ENCODE measurements at places on chromosomes 11 and 22. TPM values are rescaled to one million over a fixed set of nuclear protein-coding genes. Genes with fewer than 3 reads are reported as not detected.

ZNF280B gene
- total RNA-seq: 0.86 TPM

ARFGAP3 gene
- 39.9 TPM for total RNA-seq

MRGPRX3 gene
- total RNA-seq: not detected

MTCH2 gene
- 53.1 TPM for total RNA-seq

DGAT2 gene
- total RNA-seq: 7.4 TPM

OR10S1 gene
- total RNA-seq: not detected

RBMXL2 gene
- not detected for total RNA-seq

DEPDC7 gene
- 0.71 TPM for total RNA-seq

GRCh38 chr11:44010789-44011251 lies 37.0 kb upstream of the ACCSL start:
- no peak overlapping the region for H3K4me3 ChIP-seq
- no peak for DNase-seq
- no peaks in the 10 kb centered on the region for H3K4me1 ChIP-seq
- H3K36me3 ChIP-seq: no peaks in the 10 kb centered on the region
- no peaks in the 10 kb centered on the region for H3K27me3 ChIP-seq
- no peak overlapping the region for H3K27ac ChIP-seq

GRCh38 chr11:1668911-1669473 lies 28.0 kb upstream of the KRTAP5-6 start:
- no peaks in the 10 kb centered on the region for H3K4me1 ChIP-seq
- no peak overlapping the region for H3K4me3 ChIP-seq
- no peak overlapping the region for H3K27ac ChIP-seq
- peak; percentile 35 for DNase-seq

DNA sequence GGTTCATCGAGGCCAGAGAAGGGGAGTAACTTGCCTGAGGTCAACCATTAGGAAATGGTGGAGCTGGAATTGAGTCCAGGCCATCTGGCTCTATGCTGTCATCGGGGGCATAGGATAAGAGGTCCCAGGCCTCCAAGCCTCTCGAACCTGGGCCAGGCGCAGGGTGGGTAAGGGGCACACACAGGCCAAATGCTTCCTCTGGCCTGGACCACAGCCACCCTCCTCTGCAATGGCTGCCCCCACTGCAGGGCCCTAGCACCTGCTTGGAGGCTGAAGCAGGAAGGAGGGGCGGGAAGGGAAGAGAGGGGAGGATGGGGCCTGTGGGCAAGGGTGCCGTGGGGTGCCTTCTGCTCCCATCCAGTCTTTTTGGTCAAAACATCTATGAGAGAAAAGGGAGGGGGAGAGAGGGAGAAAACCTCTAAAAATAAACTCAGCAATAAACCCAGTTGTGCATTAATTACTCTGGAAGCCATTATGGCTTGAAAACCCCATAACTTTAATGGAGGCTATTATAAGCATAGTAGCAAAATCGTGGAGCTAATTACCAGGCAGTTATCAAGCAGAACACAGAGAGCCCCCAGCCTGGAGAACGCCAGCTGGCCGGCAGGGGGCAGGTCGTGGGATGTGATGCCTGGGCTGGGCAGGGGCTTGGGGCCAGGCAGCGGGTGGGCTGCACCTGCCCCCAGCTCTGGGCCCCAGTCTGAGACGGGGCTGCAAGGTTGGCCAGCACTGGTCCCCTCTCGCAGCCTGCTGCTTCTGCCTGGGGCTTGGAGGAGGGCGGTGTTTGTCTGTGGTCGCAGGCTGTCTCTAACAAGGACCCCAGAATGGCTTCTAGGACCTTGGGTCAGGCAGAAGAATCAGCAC lies 21.1 kb downstream of the B3GAT1 start:
- no peak for DNase-seq
- no peak overlapping the region for H3K4me3 ChIP-seq
- no peaks in the 10 kb centered on the region for H3K4me1 ChIP-seq
- H3K27me3 ChIP-seq: peaks cover 4% of the 10 kb centered on the region
- H3K36me3 ChIP-seq: no peaks in the 10 kb centered on the region

- H3K4me1 ChIP-seq: peaks cover 21% of the 10 kb centered on the region
- no peaks in the 10 kb centered on the region for H3K27me3 ChIP-seq
- no peak for DNase-seq
- H3K27ac ChIP-seq: peak overlapping the region; percentile 60
Measured at GRCh38 chr11:117979481-117980211, 6.5 kb upstream of the IL10RA start.

- DNase-seq: no peak
- H3K27ac ChIP-seq: peak overlapping the region; percentile 53
- peaks cover 25% of the 10 kb centered on the region for H3K4me1 ChIP-seq
- H3K36me3 ChIP-seq: peaks cover 77% of the 10 kb centered on the region
- H3K4me3 ChIP-seq: no peak overlapping the region
Measured at GRCh38 chr22:50443197-50443596, 31.6 kb downstream of the SBF1 start.

- no peaks in the 10 kb centered on the region for H3K4me1 ChIP-seq
- DNase-seq: no peak
- no peak overlapping the region for H3K27ac ChIP-seq
- no peak overlapping the region for H3K4me3 ChIP-seq
- no peaks in the 10 kb centered on the region for H3K36me3 ChIP-seq
Measured at GRCh38 chr11:125923633-125924032, 19.3 kb downstream of the DDX25 start.

- H3K27ac ChIP-seq: no peak overlapping the region
- H3K4me1 ChIP-seq: peaks cover 15% of the 10 kb centered on the region
- H3K36me3 ChIP-seq: no peaks in the 10 kb centered on the region
- no peak for DNase-seq
- H3K27me3 ChIP-seq: peaks cover 32% of the 10 kb centered on the region
Measured at GRCh38 chr11:119417726-119418540, 5.0 kb downstream of the THY1 start.

DNA sequence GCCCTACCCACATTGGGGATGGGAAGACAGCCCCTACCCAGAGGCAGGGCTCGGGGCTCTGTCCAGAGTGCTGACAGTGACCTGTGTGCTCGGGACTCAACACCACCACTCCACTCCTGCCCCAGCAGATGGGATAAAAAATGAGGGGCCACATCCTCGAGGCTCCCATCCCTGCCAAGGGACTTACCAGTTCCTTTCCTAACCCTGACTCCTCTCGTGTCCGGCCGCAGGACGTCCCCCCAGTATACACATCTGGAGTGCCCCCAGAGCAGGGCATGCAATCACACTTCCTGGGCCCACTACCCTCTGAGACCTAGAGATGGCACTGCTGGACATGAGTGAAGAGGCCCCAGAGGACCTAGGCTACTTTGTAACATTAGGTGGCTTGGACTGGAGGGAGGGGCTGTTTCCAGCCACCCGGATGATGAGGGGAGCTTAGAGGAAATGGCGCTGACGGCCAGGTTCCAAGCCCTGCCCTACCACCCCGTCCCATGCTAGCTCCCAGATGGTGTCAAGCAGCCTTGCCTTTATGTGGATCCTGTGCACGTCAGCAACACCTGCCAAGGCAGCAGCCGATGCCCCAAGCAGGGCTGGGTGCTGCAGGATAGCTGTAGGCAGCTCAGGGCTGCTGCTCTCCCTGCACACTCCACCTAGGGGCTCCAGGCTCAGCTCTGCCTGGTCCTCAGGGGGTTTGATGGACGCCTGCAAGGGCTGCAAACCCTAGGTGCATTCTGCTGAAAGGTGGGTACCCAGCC lies 86.6 kb downstream of the DGCR2 start:
- H3K4me3 ChIP-seq: no peak overlapping the region
- peak; percentile 43 for DNase-seq
- peaks cover 2% of the 10 kb centered on the region for H3K27me3 ChIP-seq
- no peaks in the 10 kb centered on the region for H3K4me1 ChIP-seq
- no peak overlapping the region for H3K27ac ChIP-seq

DNA sequence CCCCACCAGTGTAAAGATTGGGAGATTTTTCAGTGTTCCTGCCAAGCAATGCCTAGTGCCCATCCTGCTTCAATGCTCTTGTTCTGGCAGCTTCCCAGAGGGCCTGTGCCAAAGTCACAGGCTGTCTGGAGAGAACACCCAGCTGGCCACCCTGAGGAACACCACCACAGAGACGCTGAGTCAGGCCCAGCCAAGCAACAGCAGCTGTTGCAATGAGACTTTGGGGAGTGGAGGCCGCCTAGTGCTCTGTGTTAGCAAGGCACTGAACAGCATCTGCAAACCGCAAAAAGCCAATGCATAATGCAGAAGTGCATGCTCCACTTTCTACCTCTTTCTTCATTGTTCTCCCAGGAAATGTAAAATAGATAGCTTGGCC lies 168.1 kb downstream of the NXPE2 start:
- no peak for DNase-seq
- H3K27ac ChIP-seq: no peak overlapping the region
- peaks cover 4% of the 10 kb centered on the region for H3K27me3 ChIP-seq
- no peaks in the 10 kb centered on the region for H3K36me3 ChIP-seq
- H3K4me3 ChIP-seq: no peak overlapping the region
- no peaks in the 10 kb centered on the region for H3K4me1 ChIP-seq

DNA sequence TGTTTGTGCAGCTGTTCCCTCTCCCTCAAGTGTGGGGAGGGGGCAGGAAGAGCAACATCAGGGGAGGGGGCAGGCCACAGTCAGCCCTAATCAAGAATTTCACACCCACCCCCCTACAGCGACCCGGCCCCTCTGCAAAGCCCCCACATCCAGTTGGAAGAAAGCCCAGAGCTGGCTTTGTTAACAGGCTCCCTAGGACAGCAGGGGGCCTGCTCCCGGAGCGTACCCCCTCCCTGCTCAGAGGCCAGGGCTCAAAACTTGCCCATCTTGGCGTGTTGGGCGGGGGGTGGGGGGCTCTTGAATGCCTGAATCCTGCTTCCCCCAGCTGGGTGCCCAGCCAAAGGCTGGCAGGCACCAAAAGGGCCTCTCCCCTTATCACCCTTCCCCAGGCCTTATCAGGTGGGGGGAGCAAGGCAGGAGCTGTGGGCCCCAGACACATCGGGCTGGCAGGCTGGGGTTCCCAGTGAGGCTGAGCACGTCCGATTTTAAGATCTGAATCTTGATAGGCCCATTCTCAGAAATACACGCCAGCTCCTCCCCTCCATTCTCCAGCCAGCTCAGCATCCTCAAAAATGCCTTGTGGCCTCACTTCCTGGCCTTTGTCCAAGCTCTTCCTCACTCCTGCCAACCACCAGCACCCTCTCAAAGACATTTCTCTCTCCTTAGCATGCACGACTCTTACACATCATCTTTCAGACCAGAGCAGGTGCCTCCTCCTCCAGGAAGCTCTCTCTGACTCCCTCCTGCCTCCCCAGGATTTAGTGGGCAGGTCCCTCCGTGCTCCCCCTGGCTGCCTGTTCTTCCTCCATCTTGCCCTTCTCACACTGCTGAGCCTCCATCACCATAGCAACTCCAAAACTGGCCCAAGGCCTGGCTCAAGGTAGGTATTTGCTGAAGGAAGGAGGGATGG lies 384.8 kb downstream of the MN1 start:
- H3K4me3 ChIP-seq: no peak overlapping the region
- peaks cover 3% of the 10 kb centered on the region for H3K27me3 ChIP-seq
- H3K36me3 ChIP-seq: no peaks in the 10 kb centered on the region
- peaks cover 14% of the 10 kb centered on the region for H3K4me1 ChIP-seq
- DNase-seq: no peak

GRCh38 chr11:67313125-67313890 lies 10.0 kb downstream of the SSH3 start:
- peaks cover 35% of the 10 kb centered on the region for H3K36me3 ChIP-seq
- no peak overlapping the region for H3K4me3 ChIP-seq
- no peak for DNase-seq
- H3K27me3 ChIP-seq: no peaks in the 10 kb centered on the region
- peak overlapping the region; percentile 62 for H3K27ac ChIP-seq

DNA sequence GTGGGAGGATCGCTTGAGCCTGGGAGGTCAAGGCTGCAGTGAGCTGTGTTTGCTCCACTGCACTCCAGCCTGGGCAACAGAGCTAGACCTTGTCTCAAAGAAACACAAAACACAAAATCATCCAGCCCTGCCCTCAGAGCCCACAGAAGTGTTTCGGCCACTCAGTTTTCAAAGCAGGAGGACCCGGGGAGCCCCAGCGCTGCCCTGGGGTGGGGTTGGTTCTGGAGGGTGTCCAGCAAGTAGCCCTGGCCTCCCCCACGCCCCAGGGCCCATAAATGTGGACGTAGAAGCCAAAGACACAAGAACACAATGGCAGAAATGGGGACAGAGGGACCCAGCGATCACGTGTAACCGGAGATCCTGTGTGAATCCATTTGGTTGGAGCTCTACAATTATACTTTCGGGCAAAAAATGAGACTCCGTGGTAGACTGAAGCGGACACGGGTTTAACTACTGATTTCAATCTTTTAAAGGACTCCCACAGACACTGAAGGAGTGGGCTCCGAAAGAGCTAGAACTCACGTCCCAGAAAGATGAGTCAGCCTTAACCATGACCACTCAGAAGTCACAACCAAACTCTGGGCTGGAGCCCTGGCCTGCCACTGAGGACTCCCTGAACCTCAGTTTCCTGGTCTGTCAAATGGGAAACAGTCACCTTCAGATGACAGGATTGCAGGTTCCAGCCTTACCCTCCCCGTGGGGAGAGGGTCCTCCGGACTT lies 9.0 kb upstream of the CYTH4 start:
- no peak overlapping the region for H3K4me3 ChIP-seq
- peak; percentile 41 for DNase-seq
- peak overlapping the region; percentile 6 for H3K27ac ChIP-seq
- H3K27me3 ChIP-seq: no peaks in the 10 kb centered on the region
